ENCODE measurements at places on chromosomes 6 and 20.

DNA sequence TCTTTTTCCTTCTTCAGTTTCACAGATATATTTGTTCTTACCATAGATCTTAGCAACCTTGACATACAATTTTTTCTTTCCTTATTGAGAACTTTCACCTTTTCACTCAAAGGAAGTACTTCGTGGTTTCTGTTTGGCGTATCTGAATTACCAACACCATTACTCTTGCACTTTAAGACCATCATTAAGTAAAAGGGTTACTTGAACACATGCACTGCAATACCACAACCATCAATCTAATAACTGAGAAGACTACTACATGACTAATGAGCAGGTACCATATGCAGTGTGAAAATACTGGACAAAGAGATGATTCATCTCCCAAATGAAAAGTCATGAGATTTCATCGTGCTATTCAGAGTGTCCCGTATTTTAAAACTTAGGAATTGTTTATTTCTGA, 21.7 kb upstream of the SENP6 start:
- no peak for DNase-seq

DNA sequence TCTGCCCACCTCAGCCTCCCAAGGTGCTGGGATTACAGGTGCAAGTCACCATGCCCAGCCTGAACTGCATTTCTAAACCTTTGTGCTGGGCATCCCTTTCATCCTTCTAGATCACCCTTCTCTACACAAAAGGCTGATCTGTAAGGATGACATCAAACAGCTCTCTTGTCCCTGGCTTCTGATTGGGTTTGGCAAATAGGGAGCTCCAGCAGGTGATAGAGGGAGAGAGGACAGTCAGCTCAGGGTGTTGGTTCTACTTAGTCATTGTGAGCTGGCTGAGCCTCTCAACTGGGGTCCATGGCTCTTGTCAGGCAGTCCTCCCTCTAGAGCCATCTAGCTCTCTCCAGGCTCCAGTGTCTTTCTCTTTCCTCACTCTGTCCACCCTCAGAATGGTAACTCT, 237.6 kb upstream of the JARID2 start:
- no peak for DNase-seq

DNA sequence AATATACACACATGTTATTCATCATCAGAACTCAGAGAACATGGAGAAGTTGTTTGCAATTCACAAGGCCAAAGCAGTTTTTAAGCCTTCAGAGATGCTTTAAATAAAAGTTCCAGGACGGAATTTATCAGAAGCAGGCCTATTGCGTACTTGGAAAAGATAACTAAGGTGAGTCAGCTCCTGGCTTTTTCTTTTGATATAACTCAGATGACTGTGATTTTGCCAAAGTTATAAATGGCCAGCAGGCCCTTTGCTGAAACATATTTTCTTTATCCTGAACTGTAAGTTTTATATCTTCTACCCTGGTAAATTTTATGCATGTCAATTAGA, 55.0 kb upstream of the PLCB1 start:
- no peak for DNase-seq

- DNase-seq: no peak
These were observed 138.4 kb upstream of the FOXA2 start for GRCh38 chr20:22722811-22723210.

DNA sequence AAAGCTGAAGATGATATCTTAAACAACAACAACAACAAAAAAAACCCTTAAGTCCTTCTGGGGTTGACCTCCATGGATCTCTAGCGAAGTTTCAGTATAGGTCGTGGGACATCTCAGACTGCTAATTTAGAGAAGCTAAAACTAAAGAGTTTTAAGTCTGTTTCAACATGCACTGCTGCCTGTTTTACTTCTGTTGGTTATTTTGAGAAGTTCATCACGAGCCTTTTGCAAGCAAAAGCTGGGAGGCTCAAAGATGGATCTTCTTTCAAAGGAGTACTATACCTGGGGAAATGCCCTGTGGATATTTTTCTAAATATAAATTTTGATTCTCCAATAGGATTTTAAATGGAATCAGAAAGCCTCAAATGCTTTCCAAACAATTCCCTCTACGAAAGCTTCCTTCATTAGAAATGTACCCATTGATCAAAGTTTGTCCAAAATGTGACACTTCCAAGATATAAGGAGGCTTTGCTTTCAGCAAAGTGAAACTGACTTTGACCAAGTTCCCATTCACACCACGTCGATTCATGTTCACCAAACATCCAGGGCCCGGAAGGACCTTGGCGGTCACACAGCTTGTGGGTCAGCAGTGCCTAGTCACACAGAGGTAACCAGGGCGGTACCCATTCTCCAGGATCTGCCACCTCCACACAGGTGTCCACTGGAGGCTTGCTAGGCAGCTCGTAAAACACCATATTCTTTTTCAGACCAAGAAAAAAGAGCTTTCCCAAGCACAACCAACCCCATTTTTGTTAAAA, 94.7 kb upstream of the QKI start:
- no peak for DNase-seq

DNA sequence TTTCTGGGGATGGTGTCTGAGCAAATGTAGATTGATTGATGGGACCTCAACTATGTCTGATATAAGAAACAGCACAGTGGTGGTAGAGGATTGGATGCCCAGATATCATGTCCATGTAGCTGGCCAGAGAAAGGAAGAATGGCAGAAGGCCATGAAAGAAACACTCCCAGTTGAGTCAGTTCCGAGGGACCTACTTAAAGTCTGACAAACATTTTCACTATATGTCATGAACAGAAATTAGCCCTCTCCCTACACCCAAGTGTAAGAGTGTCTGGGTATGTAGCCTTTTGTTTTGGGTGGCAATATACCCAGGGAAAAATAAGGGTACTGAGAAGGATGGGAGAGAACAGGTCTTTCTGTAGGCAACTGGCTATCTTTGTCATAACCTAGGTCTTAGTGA, 434.2 kb downstream of the BCKDHB start:
- no peak for DNase-seq

DNA sequence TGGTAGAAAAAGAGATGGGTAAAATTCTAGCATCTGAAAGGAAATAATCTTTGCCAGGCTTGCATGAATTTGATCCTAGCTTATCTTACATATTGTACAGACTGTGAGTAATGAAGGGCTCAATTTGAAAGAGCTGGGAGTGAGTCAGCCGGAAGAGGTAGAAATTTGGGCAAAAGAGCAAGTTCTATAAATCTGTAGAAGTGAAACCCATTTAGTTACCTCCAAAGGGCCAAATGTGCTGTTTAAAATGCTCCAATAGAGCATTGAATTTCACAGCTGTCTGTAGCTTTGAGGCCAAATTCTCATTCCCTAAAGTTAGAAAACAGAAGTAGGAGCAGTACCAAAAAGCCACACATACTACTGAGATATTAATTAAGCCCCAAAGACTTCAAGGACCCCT, 466.1 kb downstream of the BTBD3 start:
- DNase-seq: no peak

GRCh38 chr6:75204217-75204958, 1.5 kb downstream of the COL12A1 start:
- no peak for DNase-seq

All from GM04503 (cell line).